ENCODE measurements at places on chromosomes 16 and 17.

GRCh38 chr16:75556431-75556950, 439 bp upstream of the TMEM231 start:
- DNase-seq = peak; percentile 16

DNA sequence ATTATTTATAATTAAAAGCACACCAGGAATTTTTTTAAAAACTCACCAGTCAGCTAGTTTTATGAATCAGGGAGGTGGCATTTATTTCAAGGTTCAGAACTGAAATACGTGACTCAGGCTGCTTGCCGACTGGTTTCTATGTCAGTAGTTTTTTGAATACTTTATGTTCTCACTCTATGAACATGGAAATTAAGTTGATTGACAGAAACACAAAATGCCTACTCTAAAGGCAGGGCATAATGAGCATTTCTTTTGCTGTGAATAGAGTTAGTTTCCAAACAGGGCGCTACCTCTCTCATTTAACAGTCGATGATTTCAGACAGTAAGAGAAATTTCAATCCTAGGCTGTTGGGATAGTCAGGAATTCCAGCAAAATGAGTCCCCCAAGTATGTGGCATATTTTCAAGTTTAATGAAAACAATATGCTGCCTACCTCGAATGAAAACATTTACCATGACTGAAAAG, 6.7 kb downstream of the HS3ST3B1 start:
- no peak for DNase-seq

DNA sequence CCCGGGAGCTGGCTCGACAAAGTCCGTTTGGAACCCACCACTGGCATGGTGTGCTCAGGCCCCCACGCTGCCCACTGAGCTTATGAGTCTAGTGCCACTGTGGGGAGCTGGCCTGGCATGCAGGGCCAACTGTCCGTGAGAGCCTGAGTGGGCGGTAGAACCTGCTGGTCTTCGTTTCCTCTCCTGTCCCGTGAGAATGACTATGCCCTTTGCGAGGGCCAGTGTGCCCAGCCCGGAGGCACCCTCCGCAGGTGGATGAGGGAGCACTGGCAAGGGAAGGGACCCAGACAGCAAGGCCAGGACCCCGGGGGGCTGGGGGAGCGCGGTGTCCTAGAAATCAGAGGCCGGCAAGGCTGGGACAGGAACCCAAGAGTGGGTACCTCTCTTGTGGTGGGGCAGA, 3.2 kb downstream of the BAIAP3 start:
- DNase-seq = no peak

- DNase-seq = peak; percentile 93
Observed at GRCh38 chr17:73770115-73770848, 126.0 kb upstream of the SDK2 start.

All from SHP77 (cell line).